ENCODE measurements at places on chromosomes 12 and 14.
A peak's percentile ranks its signal among the peaks of the same experiment; 100 is the strongest.

DNA sequence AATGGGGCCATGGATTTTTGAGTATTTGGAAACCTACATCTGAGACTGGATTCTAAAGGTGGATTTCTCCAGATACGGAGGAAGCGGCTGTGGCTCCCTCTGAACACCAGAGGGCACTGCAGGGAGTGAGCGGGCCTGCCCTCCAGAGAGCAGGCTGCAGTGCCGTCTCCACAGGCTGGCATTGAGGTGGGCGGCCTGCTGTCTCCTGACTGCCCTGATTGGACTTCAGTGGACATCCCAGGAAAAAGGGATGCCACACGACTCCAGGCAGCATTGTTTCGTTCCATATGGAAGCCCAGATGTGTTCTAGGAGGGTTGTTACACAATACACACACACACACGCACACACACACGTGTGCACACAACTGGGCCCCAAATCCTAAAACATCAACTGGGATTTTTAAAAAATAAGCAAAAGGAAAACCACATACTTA is 20.9 kb upstream of the ANO2 start:
- DNase-seq: no peak

DNA sequence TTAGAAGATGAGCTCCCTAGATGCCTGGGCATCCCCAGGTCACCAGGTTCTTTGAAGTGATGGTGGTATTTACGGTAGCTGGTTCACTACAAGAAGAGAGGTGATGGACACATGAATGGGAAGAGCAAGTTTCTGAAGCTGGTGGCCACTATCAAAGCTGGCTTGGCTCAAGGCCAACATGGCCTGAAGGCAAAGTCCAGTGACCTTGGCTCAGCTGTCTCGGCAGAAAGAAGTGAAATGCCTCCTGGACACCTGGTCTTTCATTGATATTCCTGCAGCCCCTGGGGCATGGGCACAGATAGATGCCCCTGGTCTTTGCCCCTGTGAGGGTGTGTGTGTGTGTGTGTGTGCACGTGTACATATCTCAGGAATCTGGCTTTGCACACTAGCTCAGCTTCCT is 441.8 kb upstream of the TMPO start:
- no peak for DNase-seq

DNA sequence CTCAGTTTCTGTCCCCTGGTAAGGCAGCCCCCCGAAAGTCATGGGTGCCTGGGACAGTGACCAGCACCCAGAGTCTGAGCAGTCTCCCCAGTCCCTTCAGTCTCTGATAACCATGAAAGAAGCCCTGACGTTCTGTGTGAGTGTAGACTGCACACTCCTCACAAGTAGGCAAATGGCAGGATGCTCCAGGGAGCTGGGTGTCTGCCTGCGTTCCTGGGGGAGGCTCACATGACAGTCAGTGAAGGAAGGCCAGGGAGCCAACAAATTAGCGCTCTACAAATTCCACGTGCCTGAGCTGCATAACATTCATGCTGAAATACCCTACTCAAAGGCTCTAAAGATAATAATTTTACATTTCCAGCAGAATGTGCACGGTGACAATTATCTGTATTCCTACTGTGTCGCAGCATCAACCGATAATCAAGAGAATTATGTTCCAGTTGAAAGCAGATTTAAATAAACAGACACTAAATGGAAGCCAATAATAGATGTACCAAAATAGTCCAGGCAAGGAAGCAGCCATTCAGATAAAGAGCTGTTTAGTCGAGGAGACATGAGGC is 56.3 kb downstream of the ASCL1 start:
- DNase-seq: no peak

- DNase-seq: no peak
These were observed 44.6 kb upstream of the FAR2 start for GRCh38 chr12:29104516-29104915.

- no peak for DNase-seq
These were observed 143.7 kb upstream of the ABCD2 start for GRCh38 chr12:39763071-39763889.

GRCh38 chr12:13358391-13358905 is 161.9 kb downstream of the EMP1 start:
- DNase-seq: no peak

GRCh38 chr14:105845725-105846309 is 319.4 kb downstream of the TMEM121 start:
- no peak for DNase-seq

DNA sequence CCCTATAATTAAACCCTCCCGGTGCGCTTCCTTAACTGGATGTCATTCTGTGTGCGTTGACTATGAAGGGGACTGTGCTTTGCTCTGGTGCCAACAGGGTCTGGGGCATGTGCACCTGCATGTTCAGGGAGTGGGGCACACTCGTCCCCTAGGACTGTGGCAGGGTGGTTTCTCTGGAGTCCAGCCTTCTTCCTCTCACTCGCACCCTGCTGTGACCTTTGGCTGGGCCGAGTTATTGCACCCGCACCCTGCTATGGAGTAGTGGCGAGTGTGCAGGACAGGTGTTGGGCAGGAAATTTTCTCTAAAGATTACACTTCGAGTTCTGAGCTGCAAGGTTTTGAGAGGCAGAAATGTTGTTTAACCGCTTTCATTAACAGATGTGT is 138.9 kb downstream of the PLXNC1 start:
- DNase-seq: no peak

DNA sequence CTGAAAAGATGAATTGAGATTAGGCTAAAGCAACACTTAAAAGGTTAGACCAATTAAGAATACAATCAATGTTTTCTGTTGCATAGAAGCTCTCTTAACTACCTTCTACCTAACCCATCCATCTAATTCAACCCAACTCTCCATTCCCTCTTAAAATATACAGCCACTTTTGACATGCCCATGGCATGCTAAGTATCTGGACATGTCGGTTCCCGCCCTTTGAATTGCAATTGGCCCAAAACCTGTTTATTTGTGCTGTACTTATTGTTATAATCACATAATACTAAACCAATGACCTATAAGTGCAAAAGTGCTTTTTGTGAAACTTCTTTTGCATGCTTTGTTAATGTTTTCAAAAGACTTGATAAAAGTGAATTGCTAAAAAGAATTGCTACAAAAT is 37.6 kb upstream of the APPL2 start:
- no peak for DNase-seq

GRCh38 chr14:104341532-104342434 is 203.4 kb downstream of the KIF26A start:
- DNase-seq: no peak

- peak; percentile 39 for DNase-seq
These were observed 211.6 kb downstream of the DUSP6 start for GRCh38 chr12:89140602-89141238.

- DNase-seq: no peak
These were observed 88.2 kb downstream of the CHGA start for GRCh38 chr14:93011141-93011529.

GRCh38 chr12:56833780-56834179 is 70.7 kb downstream of the HSD17B6 start:
- DNase-seq: no peak

DNA sequence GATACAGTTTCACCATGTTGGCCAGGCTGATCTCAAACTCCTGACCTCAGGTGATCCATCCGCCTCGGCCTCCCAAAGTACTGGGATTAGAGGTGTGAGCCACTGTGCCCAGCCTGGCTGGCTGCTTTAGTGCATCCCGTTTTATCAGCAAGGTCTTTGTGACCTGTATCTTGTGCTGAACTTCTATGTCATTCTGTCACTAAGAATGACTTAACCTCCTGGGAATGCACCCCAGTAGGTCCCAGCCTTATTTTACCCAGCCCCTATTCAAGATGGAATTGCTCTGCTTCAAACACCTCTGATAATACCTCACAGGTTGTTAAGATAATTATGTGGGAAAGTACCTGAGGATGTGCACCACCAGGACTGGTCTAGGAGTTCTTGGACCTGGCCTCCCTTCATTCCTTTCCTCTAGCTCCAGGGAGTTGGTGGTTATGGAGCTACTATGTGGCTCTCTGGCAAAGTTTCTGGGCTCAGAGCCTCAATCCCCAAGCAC is 26.1 kb upstream of the JPH4 start:
- DNase-seq: no peak

DNA sequence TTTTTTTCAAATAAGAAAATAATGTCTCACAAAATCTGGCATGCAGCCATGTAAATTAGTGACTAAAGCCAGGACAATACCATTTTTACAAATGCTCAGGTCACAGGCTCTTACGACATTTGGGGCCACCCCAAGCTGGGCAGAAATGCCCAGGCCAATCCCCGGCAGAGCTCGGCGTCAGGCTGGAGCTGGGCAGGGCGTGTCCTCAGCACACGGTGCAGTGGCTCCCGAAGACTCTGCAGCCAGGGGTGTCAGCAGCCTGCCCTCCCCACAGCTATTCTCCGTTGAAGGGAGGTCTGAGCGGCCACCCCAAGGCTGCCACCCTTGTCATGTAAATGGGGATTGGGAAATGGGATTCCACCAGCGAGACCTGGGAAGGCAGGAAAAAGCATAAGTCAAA is 158.6 kb downstream of the DICER1 start:
- no peak for DNase-seq

DNA sequence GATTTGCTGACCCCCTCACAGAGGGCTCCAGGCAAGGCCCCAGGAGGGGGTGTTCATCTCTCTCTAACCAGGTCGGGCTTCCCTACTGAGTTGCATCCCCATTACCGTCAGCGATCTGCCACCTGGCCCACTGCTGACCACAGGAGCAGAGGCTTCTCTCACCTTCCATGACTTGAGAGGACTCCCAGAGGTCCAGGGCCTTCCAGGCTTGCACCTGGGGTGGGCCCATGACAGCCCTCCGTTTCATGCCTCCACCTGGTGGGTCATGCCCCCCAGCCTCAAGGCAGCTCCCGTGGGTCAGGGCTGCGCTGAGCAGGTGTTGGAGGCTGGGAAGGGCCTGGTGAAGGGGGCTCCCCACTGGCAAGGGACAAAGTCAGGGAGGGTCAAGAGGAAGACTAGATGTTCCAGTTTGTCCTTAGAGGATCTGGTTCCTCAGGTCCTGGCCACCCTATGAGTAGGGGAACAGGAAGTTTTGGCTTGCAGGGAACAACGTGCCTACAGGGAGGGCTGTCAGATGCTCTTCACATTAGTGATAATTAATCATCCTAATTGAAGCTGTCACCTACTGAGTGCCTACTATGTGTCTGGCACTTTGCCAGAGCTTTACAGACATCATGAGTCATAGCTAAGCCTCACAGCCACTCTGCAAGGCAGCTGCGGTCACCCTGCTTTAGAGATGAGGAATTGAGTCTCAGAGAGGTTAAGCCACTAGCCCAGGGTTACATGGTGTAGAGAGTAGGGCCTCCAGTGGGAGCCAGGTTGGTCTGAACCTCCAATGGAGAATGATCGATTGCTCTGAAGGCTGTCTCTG is 13.8 kb downstream of the NFKBIA start:
- DNase-seq: no peak
